ENCODE measurements at places on chromosomes 1 and 21.

- no peak for DNase-seq
These were observed 145.8 kb downstream of the PATJ start for GRCh38 chr1:61887931-61888564.

DNA sequence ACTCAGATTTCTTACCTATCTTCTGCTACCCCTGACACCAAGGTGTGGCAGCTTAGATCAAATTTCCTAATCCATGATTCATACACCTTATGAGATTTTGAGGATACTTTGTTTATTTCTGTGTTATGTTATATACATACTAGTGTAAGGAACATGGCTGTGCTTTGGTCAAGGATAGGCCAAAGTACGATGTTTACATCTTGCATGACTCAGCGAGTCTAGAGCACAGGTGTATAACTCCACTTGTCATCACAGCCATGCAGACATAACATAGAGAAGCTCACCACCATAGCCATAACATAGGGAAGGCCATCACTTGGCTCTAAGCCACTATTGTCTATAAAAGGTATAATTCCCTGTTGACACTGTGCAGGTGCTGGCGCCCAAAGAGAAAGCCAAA is 61.2 kb downstream of the GBP6 start:
- DNase-seq: no peak

GRCh38 chr1:224069138-224069537 is 44.8 kb upstream of the FBXO28 start:
- DNase-seq: no peak

DNA sequence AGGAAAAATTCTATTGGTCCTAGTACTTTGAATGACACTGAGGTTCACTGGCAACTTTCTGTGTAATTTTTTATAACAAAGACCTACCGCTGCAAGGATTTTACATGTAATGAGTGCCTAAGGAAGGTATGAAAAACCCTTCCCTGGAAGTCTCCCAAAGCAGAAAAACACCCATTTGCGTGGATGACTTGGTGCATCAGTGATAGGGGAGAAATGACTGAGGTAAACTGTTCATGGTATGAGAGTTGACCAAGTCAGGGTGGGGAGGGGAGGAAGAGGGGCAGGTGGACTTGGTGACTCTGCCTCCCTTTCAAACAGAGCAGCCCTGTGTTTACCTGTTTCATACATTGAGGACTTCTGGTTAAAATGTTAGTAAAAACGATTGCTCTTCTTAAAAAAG is 78.8 kb upstream of the IPO9 start:
- DNase-seq: no peak

DNA sequence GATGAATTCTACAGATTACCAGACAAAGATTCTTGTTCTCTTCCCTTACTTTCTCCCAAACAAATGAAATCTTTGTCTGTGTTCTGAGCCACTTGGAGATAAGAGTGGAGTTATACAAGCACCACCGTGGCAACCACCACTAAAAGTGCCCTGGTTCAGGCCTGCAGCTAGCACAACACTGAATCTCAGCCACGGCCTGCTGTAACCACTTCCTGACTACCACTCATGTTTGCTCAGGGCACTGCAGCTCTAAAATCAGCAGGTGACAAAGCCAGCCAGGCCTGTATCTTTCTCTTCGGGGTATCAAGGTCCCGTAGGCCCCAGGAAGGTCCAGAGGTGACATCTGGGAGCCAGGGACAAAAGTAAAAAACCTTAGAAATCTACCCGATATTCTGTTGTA is 3.2 kb upstream of the OR2T6 start:
- no peak for DNase-seq

Measured in activated CD4-positive, alpha-beta T cell treated with anti-CD3 and anti-CD28 coated beads, Interleukin-10, Interleukin-2, amounts not matched to agents 100 ng/mL and 50 ng/mL, durations not matched to agents 16 hours and 8 hours (primary cell).